ENCODE measurements at places on chromosomes 6 and 20.

- no peak for DNase-seq
These were observed 6.2 kb downstream of the TMEM200A start for GRCh38 chr6:130371921-130372420.

GRCh38 chr6:35247642-35248231 is 11.8 kb upstream of the ZNF76 start:
- no peak for DNase-seq

DNA sequence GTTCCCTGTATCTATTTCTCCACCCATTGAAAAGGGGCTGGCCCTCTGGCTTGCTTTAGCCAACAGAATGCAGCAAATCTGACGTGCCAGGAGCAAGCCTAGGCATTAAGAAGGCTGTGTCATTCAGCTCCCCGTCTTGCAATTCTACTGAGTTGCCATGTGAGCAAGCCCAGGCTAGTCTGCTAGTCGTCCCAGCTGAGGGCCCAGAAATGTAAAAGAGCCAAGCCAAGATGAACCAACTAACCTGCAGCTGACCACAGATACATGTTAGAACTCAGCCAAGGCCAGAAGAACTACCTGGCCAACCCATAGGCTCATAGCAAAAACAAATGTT is 30.1 kb downstream of the PREP start:
- no peak for DNase-seq

DNA sequence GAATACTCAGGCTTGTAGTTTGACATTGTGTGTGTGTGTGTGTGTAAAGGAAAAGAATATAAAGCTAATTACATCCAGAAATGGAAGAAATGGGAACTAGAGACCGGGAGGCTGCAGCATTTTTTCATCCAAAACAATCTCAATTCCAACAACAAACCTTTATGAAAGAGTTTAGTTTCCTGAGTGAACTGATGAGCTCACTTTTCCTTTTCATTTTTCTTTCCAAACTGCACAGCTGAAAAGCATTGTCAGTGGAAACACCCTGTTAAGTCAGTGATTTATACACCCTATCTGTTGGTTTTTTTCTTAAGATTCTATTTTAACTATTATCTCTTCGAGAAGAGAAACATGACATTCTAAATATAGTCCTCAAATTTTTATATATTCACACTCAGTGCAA is 130.9 kb downstream of the RFPL4B start:
- no peak for DNase-seq

GRCh38 chr6:131643855-131644460 is 6.9 kb downstream of the ENPP3 start:
- DNase-seq = no peak

Data from activated CD4-positive, alpha-beta T cell treated with anti-CD3 and anti-CD28 coated beads, Interleukin-2, amount 50 U/mL, for 1 hour (primary cell).